ENCODE measurements at places on chromosomes 11 and 22.

- no peak for DNase-seq
Measured at GRCh38 chr11:1834779-1835670, at the start of gene SYT8. Gene SYT8, plus strand, starts transcription at chr11:1834990. Its CDS starts 116 bp downstream, at chr11:1835106.

GRCh38 chr22:26406118-26406517 is 22.9 kb upstream of the ASPHD2 start:
- no peak for DNase-seq

DNA sequence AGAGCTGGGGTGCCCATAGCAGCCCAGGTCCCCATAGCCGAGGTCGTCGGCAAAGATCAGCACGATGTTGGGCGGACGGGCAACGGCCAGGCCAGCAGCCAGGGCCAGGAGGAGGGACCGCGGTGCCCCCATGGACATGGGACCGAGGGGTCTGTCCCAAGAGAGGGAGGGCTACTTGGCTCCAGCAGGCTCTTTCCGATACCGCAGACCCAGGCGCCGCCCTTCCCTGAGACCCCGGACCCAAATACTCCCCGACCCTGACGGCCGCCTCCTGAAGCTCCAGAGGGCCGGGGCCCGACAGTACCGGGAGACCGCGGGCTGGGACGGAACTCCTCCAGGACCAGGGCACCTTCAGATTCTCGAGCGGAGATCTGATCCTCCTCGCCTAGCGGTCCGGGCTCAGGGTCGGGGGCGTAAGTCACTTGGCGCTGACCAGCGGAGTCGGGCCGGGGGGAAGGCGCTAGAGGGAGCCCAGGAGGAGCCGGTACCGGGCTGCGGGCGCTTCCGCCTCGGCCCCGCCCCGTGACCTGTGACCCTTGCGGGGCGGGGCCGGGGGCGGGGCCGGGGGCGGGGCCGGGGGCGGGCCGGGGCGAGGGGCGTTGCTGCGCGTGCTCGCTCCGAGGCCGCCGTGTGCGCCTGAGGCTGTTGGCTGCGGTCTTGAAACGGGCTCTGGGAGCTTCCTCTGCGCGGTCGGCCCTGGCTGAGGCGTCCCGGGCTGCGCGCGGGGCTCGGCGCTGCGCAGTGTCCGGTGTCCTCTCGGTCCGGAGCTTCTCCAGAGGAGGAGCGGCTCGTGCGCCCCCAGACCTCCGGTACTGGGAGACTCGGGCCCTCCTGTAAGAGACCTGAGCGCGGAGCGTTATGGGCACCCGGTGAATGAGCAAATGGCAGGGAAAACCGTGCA is at the start of gene ARSA:
Gene ARSA (minus strand): TSS at position 511 of the 901 bp plus-strand sequence. CDS start 373 bp downstream, at position 138.
- DNase-seq: peak; percentile 93

DNA sequence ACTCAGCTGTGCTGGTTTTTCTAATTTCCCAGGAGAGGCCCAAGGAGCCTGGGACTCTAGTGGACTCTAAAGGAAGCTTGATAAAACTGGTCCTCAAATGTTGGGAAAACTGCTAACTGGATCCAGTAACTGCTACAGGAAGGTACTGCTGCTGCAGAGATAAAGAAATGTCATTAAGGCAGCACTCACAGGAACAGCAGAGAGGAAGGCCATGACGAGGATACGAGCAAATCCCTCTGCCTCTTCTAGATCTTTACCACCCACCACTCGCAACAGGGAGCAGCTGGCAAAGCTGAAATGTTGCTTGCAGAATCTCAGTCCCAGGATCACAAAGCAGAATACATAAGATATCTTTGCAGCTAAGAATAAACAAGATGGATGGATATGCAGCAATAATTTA is 23.5 kb downstream of the TTC28 start:
- no peak for DNase-seq

GRCh38 chr11:67564230-67564629 is 19.4 kb upstream of the GSTP1 start:
- DNase-seq: no peak

- no peak for DNase-seq
Measured at GRCh38 chr11:57124917-57125316, 56.8 kb upstream of the LRRC55 start.

DNA sequence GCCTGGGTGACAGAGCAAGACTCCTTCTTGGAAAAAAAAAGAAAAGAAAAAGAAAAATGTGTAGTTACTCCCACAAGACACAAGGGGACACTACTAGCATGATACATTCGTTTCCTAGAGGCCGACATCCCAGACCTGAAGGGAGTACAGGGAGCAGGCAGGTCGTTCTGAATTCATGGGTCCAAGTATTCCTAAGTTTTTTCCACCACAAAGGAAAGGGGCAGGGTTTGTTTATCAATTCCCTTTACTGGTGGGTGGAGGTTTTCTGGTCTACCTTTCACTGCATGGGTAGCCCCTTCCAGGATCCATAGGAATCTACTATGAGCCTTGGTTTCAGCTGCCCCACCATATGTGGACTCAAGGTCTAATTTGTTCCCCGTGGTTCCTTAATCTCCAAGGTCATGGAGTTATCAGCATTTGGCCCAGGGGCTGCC is 11.8 kb downstream of the TIGD3 start:
- DNase-seq: peak; percentile 82

- DNase-seq: no peak
Measured at GRCh38 chr11:9077164-9077563, 14.2 kb downstream of the SCUBE2 start.

DNA sequence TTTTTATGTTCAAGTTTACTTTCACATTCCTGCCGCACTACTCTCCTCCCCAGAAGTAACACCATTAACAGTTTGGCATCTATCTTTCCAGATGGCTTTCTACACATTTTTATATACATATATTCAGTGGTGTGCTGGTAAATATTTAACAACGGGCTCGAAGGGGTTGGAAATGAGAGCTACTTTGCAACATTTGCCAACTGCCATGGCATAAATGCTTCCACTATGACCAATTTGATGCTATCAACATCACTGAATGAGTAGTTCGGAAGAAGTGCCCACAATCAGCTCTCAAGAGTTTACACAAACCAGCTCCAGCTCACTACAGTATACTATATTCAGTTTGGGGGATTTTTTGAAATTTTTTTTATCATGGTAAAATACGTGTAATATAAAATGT is 55.2 kb downstream of the RELT start:
- no peak for DNase-seq

- DNase-seq: no peak
Measured at GRCh38 chr11:113397821-113398220, 10.2 kb downstream of the ANKK1 start.

GRCh38 chr11:72781313-72782080 is 12.3 kb downstream of the STARD10 start:
- peak; percentile 83 for DNase-seq
